ENCODE measurements at places on chromosomes 11 and 22. TPM values are rescaled to one million over a fixed set of nuclear protein-coding genes. Genes with fewer than 3 reads are reported as not detected.

DNA sequence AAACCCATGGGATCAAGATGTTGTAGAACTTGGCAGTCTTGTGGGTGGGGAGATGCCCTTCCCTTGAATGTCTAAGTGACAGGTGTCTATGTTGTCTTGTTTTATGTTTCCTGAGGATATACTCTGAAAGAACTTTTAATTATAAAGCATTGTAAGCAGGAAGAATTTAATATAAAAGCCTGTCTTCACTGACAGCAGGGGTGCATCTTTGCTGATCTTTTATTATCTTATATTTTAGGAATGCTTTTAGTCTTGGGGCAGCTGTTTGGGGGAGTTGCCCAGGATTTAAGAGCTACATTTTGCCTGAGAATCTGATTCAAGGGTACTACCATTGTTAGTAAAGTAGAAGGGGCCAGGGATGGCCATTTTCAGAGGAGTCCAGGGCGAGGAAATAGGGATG lies 43.4 kb downstream of the IRAG1 start:
- DNase-seq = no peak

Gene B4GALNT4
- 1.2 TPM for total RNA-seq

DNA sequence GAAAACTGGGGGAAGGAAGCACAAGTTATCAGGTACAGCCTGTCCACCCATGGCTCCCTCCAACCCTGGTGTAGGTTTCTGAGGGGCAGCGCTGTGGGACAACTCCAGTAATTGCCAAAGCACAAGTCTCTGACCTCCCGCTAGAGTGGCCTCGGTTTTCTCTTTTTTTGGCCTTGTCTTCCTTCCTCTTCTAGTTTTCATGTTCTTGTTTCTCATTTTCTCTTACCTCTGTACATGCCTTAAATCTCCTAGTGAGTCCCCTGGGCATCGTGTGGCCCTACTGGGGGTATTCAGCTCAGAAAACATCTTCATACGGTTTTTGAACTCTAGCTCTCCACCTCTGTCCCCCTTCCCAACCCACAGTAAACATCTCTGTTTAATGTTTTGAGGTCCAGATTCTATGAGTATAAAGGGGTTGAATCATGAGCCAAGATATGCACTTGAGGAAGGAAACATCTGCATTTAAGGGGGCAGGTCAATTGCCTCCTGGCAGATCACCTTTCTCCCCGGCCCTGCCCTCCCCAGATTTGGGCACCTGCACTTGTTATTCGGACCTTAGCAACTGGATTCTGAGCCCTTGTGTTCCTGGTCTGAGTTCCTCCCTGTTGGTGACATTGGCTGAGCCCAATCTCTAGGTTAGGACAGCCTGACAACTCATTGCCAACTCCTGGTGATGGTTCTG lies 8.4 kb upstream of the LMO2 start:
- no peak for DNase-seq

GRCh38 chr11:3050386-3051195 lies 6.6 kb downstream of the CARS1 start:
- DNase-seq = no peak

- peak; percentile 89 for DNase-seq
These were observed 2.7 kb upstream of the CDC42BPG start for GRCh38 chr11:64846998-64847666.

Gene SHANK2
- total RNA-seq = 126 TPM

Gene C11orf42
- not detected for total RNA-seq

Gene PGM2L1
- total RNA-seq = 11.4 TPM

DNA sequence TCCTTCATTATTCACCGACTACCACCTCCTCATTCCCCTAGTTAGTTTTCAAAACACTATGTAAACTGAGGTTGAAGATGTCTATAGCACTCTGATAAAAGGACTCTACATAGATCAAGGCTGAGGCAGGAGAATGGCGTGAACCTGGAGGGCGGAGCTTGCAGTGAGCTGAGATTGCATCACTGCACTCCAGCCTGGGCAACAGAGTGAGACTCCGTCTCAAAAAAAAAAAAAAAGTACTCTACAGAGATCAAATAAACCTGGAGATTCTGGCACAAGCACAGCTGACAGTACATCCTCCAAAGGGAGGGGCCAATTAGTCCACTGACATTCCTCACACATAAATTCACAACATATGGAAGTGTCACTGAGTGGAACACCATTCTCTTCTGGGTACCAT lies 31.0 kb downstream of the TSG101 start:
- DNase-seq = no peak

Gene C11orf52
- total RNA-seq = 21.7 TPM

- DNase-seq = no peak
These were observed 14.1 kb downstream of the DGAT2 start for GRCh38 chr11:75782540-75783263.

DNA sequence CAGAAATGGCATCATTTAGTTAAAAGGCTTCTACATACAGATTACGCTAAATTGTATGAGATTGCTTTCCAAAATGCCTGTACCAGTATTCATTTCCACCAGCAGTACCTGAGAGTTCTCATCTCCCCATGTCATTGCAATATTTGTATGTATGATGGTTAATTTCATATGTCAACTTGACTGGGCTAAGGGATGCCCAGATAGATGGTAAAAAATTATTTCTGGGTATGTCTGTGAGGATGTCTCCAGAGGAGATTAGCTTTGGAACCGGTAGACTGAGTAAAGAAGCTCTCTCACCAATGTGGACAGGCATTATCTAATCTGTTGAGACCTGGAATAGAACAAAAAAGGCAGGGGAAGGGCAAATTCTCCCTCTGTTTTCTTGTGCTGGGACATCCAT lies 6.9 kb downstream of the ADM start:
- no peak for DNase-seq

DNA sequence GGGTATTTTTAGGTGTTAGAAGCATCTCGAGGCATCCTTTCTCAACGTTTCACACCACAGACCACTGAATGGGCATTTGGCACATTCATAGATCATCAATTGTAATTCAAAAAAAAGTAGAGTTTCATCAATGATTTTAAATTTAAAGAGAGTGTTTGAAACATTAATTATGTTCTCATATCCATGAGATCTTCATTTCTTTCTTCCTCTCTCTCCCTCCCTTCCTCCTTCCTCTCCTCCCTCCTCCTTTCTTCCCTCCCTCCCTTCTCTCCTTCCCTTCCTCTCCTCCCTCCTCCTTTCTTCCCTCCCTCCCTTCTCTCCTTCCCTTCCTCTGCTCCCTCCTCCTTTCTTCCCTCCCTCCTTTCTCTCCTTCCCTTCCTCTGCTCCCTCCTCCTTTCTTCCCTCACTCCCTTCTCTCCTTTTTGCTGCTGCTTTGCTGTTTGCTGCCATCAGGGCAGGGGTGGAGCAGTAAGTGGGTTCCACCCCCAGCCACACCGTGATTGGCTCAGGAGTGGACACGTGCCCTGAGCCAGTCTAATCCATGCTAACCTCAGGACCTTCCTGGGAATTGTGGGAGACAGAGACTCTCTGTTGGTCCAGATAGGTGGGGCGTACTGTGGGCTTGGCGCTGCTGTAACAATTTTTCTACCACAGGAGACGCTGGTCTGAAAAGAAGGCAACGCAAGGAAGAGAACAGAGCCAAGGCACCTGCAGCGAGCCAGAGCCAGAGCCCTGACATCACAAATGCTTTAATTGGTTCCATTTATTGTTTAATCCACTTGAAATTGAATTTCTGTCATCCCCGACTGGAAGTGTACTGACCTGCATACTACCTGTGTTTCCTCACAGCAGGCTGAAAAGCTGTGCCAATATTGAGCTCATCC lies 33.7 kb upstream of the APOBEC3A start:
- peak; percentile 88 for DNase-seq

- DNase-seq = no peak
These were observed 1013.0 kb downstream of the OPCML start for GRCh38 chr11:132519241-132519815.

Gene SDHAF2
- total RNA-seq = 44.2 TPM

Gene HTR3A
- total RNA-seq = not detected

GRCh38 chr11:129825380-129825779 lies 9.7 kb downstream of the TMEM45B start:
- DNase-seq = no peak

- no peak for DNase-seq
These were observed 3.2 kb upstream of the NRXN2 start for GRCh38 chr11:64726211-64726641.

Data from thyroid gland (tissue), 4 donors.